ENCODE measurements at places on chromosomes 7 and 10.
A peak's percentile ranks its signal among the peaks of the same experiment; 100 is the strongest.

- DNase-seq: no peak
Measured at GRCh38 chr10:89274928-89275327, 23.4 kb upstream of the LIPA start.

GRCh38 chr7:157693521-157694375, 356.9 kb downstream of the DNAJB6 start:
- no peak for DNase-seq

DNA sequence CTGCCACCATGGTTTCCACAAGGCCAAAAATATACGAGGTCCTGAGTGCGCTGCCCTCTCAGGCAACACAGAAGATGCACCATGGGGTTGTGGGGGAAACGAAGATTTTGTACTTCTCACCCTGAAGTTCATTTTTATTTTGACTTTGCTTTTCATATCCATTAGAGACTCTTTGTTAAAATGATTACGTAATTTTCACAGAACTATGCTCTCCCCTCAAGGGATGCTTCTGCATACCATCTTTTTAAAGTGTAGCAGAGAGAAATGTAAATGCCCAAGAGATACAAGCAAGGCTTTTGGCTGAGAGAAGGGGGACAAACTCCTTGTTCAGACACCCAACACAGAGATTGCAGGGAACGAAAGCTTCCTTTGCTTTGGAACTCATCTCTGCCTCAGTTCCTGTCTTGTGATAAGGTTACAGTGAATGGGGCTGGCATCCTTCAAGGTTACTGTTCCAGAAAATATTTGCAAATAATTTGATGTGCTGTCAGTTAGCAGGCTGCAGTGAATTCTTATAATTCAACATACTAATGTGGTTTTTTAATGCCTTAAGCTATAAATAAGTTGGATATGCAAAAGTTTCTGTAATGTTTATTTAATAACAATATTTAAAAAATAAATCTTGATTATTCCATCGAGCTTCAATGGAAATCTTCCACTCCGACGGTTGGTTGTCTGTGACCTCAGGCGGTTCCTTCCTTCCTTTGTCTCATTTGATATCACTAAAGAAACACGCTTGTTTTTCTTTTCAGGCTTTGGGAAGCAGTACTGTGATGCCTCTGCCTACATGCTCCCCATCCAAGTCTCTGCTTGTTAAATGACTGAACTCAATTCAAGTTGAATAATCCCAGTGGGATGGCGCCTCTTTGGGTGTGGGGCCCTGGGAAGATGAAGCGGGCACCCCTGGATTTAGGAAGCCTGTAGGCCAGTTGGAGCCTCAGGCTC, 209.3 kb upstream of the CTBP2 start:
- no peak for DNase-seq

DNA sequence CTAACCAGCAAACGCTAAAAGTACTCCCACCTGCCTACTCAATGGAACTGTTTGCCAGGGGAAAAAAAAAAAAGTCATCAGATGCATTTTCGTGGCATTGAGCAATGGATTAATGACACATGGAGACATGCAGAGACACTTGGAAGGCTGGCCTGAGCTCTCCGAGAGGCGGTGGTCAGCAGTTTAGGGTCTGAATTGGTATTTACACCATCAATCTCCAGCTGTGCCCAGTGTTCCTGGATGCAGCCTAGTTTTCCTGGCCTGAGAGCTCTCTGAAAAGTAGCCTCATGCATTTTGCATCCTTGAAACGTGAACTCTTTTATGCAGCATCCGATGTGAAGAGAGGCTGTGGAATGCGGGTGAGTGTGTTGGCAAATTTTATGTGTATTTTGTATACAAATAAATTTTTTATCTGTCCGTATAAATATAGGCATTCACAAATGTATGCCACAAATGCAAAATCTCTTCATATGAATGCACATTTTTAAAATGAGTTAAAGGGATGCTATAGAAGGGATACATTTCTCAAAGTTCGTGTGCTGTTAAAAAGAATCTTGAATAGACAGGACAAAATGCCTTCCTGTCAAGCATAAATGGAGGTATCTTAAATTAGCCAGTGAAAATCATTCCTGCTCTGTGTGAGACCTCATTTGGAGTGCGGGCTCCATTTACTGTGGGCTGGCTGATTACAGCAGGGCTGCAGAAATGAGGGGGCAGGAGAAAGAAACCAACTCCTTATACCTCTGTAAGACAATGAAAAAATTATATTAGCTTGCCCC, 137.7 kb upstream of the PFKP start:
- peak; percentile 3 for DNase-seq

GRCh38 chr10:102535481-102536147, 31.8 kb downstream of the SUFU start:
- DNase-seq: no peak

DNA sequence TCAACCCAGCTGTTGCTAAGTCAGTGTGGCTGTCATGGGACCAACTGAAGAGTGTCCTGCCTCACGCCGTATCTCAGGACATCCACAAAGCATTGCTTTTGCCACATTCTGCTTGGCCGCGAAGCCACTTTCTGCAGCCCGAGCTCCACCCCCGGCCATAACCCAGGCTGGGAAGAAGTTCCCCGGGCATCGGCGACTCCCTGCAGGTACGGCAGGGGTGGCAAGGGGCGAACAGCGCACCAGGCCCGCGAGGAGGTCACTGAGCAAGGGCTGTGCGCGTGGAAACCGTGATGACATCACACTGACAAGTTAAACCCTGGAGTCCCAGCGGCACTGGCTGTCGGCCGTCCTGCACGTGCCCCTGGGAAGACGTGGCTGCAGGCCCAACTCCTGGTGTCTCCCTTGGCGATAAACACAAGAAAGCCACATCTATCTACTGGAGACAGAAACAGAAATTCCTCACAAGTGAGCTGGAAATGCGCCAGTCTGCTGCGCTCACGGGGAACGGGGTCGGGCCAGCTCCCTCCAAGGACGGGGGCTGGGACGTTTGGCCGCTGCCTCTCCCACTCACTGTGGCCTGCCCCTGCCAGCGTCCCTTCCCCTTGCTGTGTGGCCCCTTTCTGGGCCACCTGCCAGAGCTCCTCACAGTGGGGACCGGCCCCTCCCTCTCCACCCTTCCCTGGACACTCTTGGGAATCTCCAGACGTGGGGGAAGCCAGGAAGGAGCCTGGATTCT, 326.3 kb downstream of the DNAJB6 start:
- peak; percentile 1 for DNase-seq

- no peak for DNase-seq
Measured at GRCh38 chr10:121926671-121927317, 1.0 kb downstream of the ATE1 start.

- peak; percentile 82 for DNase-seq
Measured at GRCh38 chr7:123154231-123154860, 45.4 kb downstream of the SLC13A1 start.

GRCh38 chr7:134785842-134786241, 6.4 kb downstream of the CALD1 start:
- no peak for DNase-seq

- DNase-seq: no peak
Measured at GRCh38 chr10:51257511-51258248, 183.4 kb downstream of the PRKG1 start.

DNA sequence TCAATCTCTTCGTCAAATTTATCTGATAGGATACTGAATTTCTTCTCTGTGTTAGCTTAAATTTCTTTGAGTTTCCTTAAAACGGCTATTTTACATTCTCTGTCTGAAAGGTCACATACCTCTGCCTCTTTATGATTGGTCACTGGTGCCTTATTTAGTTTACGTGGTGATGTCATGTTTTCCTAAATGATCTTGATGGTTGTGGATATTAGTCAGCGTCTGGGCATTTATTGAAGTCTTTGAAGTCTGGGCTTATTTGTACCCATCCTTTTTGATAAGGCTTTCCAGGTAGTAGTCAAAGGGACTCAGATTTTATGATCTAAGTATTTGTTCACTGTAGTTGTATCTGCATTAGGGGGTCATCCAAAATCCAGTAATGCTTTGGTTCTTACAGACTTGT, 1407.5 kb upstream of the LRRTM3 start:
- no peak for DNase-seq

DNA sequence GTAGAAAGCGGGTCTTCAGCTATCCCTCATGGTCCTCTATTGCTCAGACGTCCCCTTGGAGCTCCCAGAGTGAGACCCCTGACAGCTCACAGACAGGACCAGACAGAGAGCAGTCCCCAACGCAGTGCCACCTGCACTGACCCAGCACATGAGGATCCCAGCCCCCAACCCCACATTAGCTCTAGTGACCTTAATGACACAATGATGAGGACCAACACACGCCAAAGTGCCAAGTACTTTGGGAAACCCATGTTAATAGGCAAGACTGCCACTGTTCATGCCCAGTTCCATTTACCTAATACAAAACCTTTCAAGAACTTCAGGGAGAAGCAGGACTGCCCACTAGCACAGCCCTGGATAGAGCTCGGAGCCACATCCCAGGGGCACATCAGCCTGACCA, 5.7 kb upstream of the GRB10 start:
- DNase-seq: no peak

DNA sequence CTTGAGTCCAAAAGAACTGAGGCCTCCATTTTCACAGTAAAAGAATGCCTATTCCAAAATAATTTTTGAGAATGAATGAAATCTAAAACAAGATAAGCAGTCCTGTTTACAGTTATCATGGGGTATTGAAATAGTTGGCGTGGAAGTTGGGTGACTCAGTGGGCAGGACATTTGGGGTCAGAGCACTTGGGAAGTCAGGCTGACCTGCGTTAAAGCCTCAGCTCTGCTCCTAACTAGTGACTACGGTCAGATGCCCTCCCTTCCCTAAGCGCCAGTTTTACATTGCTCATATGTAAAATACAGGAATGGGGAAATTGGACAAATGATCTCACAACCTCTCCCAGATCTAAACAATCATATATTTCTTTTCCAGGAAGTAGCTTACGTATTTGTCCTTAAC, 2.3 kb upstream of the PAPSS2 start:
- DNase-seq: no peak

DNA sequence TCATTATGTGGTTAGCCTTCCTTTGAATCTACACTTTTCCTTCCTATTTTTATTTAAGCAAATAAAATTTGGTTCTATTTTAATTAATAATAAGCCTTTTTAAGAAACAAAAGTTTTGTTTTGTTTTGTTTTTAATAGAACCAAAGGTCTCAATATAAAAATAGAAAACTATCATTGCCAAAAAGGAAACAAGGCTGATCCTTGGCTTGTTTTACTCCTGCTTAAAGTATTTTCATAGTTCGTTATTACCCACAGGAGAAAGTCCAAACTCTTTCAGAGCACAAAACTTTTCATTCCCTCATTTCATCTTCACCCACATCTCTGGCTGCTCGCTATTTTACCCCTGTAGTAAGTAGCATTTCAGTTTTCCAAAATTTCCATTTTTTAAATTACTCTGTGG, 374.8 kb downstream of the SEMA3D start:
- no peak for DNase-seq

- DNase-seq: no peak
Measured at GRCh38 chr7:133783276-133783675, 343.9 kb upstream of the LRGUK start.

DNA sequence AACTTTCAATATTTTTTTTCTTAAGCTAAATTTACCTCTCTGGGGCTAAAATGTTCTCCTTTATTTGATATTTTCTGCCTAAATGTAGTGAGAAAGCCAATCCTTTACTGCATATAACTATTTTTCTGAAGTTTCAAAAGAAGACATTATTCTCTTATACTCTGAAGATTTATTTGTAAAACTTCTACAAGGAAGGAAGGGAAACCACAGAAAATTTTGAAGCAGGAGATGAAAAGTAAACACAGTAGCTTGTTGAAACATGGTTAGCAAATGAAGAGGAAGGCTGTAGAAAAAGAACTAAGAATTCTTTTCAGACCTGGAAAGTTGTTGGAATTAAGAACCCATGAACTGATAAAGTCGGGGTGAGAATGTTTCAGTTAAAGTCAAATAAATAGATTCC, 330.3 kb downstream of the HGF start:
- DNase-seq: no peak

- DNase-seq: no peak
Measured at GRCh38 chr10:77086081-77086480, 551.5 kb downstream of the KCNMA1 start.

DNA sequence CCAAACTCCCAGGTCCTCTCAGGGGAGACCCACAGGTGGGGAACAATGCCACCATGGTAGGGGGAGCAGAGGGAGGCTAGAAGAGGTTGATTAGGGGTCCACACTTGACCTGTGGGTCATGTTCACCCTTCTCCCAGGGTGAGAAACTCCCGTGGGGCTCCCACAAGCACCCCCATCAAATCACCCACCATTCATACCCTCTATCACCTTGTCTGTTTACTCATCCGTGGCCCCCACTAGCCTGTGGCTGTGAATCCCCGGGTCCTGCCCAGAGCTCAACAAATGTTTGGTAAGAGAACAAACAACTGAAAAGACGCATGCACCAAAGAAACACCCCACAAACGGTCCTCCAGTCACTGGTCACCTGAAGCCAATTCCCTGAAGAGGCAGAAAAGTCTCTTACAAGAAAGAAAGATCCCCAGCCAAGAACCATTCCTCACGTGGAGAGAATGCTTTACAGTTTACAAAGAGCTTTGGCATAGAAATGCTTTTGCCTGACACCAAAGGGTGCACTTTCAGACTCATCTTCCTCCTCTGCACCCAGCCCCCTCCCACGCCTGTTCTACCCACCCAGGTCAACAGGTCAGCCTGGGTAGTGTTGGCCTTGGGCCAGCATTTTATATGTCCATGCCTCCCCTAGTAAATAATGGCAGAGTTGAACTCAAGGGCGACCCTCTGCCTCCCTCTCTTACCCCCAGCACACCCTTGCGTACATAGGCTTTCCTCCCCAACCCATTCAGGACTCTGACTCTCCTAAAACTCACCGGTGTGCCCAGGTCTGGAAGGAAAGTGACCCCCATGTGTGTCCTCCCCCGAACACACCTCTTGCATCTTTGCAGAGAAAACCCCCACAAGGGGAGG, 1.9 kb downstream of the ZCCHC24 start:
- DNase-seq: no peak

GRCh38 chr7:121530227-121531174, 134.4 kb upstream of the FAM3C start:
- peak; percentile 22 for DNase-seq

DNA sequence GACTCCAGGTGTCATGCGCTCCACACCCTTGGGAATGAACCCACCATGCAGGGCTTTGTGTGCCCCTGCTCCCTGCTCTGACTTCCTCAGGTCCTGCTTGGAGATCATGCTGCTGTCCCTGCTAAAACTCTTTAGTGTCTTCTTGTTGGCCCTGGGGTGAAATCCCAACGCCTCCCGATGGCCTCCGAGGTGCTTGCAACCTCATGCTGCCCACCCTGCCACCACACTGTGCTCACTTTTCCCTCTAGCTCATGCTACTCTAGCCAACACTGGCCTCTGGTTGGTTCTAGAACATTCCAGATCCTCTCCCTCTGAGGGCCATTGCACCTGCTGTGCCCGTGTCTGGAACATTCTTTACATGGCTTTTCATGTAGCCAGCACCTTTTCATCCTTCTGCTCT, 227.7 kb downstream of the ADAM12 start:
- no peak for DNase-seq

GRCh38 chr7:1942243-1942940, 272.3 kb downstream of the ELFN1 start:
- DNase-seq: no peak

DNA sequence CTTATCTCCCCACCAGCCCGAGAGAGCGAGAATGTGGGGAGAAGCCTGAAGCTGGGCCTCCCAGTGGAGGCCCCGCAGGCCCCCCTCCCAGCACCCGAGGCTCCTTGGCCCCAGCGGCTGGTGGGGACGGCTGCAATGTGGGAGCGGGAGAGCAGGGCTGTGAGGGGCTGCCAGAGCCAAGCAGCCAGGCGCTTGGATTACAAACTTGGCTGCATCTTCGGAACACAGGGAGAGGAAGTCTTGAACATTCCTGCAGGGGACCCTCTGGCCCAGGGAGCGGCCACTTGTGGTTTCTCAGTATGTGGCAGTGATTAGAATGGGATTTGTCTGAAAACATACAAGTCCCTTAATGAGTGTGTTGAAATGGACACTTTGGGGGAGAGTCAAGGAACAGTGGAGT, 23.2 kb downstream of the ELN start:
- DNase-seq: no peak
